ENCODE measurements at places on chromosomes 12 and 14.

DNA sequence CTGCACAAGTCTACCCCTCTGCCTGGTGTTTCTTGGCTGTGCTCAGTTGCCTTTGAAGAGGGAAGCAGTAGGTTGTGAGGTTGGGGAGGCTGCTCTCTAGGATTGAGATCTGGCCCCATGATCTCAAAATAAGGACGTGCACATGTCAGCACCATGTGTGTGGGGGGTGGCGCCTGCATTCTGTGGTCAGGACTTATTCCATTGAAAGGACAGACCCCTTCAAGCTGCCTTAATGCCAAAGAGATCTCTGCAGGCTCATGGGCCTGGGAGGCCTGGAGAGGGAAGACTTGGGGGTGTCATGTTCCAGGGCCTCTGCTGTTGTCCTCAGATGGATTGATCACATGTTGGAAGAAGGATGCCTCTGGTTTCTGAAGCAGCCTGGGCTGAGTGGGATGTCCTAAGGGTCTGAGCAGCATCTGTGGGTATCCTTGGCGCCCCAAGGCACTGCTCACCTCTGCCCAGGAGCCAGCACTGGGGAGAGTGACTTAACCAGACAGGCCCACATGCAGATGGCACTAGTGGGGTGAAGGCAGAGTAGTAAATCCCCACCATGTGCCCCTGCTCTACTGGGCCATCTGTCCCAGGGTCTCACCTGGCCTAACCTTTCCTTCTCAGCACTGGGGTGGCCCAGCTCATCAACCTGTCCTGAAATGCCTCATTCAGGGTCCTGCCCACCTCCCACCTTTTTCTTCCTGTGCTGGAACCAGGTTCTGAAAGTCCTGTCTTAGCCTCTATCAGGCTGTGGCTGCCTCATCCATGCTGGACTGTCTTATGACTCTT lies 118.9 kb downstream of the ADGRD1 start:
- DNase-seq, result no peak

DNA sequence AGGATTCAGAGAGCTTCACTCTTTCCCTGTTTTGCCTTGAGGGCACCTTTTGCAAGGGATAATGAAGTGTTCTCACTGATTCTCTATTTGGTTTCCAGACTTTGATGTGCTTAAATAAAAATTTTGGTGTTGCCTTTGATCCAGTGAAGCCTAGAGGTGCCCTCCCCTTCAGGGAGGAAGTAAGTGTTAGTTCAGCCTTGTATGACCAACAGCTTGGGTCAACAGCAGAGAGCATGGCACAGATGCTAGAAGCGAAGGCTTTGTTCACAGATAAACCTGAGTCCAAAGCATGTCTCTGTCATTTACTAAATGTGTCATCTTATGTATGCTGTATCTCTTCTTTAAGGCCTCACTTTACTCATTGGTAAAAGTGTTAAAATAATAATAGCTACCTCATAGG lies 52.8 kb upstream of the STXBP6 start:
- DNase-seq, result no peak

- DNase-seq, result peak; percentile 35
Observed at GRCh38 chr12:2675776-2676175, 119.0 kb upstream of the FKBP4 start.

DNA sequence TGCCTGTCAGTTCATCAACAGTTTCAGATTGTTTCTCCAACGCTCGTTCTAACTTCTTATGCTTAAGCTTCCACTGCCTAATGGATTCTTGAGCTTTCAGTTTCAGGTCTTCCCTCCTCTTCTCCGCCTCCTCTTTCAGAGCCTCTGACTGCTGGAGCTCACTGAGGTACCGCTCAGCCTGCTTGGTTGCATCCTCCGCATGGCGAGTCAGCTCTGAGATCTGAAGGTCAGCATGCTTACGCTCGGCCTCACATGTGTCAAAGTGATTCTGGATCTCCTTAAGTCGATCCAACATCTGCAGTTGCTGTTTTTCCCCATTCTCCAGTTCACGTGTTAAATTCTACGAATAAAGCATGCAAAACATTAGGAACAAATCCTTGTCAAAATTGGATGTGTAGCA lies 148.8 kb downstream of the CEP128 start:
- DNase-seq, result no peak

DNA sequence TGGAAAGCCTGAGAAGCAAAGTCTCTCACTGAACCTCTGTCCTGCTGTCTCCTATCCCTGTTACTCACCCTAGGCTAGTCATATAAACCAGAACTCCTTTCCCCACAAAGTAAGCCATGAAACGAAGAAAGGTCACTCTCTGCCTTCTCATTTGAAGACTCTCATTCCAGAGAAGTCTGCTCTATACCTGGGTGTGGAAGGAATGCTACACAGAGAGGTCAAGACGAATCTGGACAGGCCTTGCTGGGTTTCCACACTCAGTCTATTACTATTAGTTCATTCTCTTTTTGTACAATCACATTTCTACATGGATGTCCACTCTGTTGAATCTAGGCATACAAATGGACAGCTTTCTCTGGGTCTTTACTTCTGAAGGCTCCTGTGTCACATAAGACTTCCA lies 2.4 kb upstream of the AEBP2 start:
- peak; percentile 7 for DNase-seq

DNA sequence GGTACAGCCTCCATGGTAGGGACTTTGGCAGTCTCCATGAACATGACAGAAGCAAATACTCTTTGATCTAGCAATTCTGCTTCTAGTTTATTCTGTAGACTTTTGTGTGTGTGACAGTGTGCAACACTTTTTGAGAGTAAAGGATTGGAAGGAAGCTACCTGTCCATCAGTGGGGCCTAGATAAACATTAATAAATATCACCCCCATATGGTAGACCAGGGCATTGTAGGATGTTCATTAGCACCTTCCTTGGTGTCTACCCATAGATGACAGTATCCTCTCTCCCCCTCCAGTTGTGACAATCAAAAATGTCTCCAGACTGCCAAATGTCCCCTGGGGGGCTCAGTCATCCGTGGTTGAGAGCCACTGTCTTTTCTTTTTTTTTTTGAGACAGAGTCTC lies 10.8 kb downstream of the SNRNP35 start:
- no peak for DNase-seq

DNA sequence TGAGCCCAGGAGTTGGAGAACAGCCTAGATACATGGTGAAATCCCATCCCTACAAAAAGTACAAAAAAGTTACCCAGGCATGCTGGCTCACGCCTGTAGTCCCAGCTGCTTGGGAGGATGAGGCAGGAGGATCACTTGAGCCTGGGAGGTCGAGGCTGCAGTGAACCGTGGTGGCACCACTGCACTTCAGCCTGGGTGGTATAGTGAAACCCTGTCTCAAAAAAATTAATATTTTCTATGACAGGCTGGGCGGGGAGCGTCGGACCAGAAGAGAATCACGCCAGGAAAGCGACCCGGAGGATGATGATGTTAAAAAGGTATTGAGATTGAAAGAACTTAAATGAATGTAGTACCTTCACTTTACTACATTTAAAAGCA lies 2.1 kb downstream of the PNN start:
- DNase-seq, result no peak

DNA sequence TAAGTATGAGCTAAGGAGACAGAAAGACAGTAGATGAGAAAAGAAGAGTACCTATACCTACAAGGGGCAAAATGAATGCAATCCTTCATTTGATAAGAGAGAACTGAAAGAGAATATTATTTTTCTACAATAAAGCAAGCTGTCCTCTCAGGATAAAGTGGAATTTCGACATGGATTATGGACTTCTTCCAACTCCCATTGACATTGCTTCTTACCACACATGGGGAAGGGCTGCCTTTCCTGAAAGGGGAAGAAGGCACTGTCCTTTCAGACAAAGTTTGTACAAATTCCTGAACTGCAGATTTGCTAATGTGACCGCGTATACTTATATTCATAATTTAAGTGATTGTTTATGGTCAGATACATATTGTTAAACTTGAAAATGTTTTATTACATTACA lies 4.3 kb upstream of the HEBP1 start:
- no peak for DNase-seq

- DNase-seq, result no peak
Observed at GRCh38 chr12:120394483-120395367, 25.8 kb upstream of the MSI1 start.

DNA sequence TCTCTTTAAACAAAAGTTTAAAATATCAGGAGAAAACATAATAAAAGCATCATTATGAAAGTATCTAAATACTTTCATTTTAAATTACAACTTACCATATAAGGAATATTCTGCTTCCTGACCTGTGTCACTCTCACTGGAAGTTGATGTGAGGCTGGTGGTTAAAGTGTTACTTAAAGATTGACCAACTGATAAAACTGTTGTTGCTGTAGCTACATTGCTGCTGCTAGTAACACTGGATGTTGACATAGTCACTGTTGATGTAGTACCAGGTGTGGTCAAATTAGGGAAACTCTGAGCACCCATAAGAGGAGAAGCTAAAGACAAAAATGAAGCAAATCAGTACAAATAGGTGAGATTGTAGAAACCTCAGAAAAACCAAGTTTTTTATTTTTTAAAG lies 79.9 kb downstream of the HECTD1 start:
- peak; percentile 71 for DNase-seq

DNA sequence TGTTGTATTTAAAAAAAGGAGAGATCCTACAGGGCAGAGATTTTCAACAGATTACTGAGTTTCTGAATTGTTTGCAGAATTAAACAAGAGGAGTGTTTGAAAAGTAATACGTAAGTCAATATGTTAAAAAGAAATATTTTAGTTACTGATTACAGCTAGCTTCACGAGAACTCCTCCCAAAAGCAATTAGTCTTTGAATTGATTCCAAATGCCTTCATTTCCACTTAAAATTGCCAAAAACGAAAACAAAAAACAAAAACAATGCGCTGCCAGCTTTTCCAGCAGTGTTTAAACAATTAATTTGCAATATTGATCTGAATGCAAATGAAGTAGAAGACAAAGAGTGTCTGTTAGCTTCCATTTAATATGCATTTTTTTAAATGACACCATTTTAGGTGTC lies 310.0 kb downstream of the IPO8 start:
- no peak for DNase-seq

DNA sequence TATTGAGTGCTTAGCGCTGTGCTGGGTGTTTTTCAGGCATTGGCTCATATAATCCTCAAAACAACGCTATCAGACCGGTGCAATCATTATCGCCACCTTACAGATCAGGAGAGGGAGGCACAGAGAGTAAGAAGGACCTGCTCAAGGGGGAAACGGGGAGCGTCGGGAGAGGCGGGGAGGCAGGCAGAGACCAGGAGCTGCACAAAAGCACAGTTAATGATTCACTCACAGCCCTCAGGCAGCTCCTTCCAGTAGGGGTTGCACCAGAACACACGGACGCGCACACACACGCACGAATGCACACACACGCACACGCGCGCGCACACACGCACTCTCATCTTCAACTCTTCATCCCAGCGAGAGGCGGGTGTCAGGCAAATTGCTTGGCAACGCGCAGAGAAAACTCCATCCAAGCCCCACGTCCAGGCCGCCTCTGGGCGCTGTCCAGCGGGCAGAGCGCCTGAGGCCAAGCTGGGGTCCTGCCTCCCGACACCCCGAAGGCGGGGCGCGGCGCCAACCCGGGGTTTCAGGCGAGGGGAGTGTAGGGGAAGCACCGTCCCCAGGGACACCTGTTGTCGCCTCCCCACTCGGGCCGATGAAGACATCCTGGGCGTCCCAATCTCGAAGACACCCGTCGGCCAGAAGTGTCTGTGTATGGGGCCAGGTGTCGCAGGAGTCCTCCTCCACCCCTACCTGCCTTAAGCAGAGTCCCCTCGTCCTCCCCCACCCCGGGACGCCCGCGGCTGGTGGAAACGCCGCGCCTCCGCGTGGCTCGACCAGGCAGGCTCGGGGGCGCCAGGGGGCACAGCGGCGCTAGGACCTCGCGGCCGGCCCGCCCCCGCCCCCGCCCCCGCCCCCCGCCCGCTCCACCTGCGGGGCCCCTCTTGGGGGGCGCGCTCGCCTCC lies 35.5 kb upstream of the STON2 start:
- DNase-seq, result no peak

GRCh38 chr14:102965971-102966655 lies 43.6 kb downstream of the AMN start:
- DNase-seq, result no peak

- no peak for DNase-seq
Observed at GRCh38 chr12:89492883-89493282, 31.7 kb downstream of the GALNT4 start.

DNA sequence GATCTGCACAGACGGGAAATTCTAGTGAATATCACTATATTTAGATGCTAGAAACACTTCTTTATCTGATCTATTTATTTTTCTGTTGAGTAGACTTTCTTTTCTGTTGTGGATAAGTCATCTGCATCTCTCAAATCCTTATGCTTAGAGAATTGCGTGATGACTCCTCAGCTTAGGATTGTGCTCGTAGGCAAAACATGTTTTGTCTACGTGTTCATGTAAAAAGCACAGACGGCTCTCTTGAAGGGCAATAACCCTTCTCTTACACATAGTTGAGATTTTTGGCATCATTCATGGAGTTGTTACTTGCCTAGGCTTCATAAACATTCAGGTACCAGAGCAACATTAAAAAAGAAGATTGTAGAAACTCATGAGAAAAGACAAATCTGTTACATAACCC lies 18.6 kb downstream of the PPFIBP1 start:
- DNase-seq, result no peak

DNA sequence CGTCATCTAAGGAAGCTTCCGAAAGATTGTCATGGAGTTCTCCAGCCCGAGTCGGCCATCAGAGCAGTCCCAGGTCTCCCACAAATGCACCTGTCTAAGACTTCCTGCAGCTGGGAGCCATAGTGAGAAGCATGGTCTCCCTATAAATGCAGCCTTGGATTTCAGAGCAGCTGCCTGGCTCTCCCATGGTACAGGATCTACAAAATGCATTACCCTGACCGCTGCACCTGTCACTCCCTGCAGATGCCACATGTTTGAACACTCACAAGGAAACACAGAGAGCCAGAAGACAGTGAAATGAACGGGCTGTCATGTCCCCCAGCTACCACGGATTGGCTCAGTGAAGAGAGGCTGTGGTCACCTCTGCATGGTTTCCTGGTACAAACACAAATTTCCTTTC lies 702.7 kb downstream of the MED13L start:
- DNase-seq, result no peak

- DNase-seq, result no peak
Observed at GRCh38 chr12:43069768-43070221, 480.2 kb upstream of the PRICKLE1 start.

DNA sequence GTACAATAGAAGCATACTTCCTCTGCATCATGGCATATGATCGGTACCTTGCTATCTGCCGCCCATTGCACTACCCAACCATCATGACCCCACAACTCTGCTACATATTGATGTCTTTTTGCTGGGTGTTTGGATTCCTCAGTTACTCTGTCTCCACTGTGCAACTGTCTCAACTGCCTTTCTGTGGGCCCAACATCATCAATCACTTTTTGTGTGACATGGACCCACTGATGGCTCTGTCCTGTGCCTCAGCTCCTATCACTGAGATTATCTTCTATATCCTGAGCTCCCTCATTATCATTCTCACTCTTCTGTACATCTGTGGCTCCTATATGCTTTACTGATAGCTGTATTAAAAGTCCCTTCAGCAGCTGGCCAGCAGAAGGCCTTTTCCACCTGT lies 13.9 kb upstream of the OR11H6 start:
- no peak for DNase-seq

DNA sequence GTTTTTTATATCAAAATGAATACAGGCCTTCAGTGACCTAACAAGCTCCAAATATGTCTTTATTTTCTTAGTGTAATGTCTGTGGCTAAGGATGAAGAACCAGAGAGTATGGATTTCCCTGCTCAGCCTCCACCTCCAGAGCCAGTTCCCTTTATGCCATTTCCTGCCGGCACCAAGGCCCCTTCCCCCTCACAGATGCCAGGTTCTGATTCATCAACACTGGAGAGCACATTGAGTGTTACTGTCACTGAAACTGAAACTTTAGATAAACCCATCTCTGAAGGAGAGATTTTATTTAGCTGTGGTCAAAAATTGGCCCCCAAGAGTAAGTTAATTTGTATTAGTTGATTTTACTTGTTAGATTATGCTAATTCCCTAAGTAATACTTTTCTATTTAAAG lies 61.0 kb downstream of the KIAA0586 start:
- DNase-seq, result peak; percentile 43

All from activated CD8-positive, alpha-beta memory T cell treated with anti-CD3 and anti-CD28 coated beads, Interleukin-2, amount 10 ng/mL, durations not matched to agents 7 days and 5 days (primary cell).